RKO (cell line): ENCODE measurements at places on chromosomes 2 and 18.

GRCh38 chr2:3500326-3500899 is 18.9 kb downstream of the ADI1 start:
- no peak for DNase-seq

DNA sequence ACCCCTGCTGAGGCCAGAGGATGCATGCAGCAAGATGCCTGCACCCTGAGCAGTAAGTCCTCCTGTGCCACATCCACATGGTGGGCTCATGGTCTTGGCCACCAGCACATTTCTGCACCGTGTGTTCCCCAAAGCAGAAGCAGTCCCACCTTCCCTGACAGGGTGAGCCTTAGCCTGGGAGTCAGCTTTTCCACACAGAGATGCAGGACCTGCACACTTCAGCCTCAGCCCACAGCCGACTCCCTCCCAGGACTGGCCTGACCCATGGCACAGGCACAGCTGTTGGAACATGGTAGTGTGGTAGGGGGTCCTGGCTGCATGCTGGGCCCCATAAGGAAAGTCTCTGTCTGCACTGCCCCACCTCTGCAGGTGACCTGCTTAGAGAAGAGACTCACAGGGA is 5.0 kb downstream of the SNED1 start:
- DNase-seq = no peak

- no peak for DNase-seq
These were observed 91.0 kb downstream of the LIMS1 start for GRCh38 chr2:108625186-108625827.

DNA sequence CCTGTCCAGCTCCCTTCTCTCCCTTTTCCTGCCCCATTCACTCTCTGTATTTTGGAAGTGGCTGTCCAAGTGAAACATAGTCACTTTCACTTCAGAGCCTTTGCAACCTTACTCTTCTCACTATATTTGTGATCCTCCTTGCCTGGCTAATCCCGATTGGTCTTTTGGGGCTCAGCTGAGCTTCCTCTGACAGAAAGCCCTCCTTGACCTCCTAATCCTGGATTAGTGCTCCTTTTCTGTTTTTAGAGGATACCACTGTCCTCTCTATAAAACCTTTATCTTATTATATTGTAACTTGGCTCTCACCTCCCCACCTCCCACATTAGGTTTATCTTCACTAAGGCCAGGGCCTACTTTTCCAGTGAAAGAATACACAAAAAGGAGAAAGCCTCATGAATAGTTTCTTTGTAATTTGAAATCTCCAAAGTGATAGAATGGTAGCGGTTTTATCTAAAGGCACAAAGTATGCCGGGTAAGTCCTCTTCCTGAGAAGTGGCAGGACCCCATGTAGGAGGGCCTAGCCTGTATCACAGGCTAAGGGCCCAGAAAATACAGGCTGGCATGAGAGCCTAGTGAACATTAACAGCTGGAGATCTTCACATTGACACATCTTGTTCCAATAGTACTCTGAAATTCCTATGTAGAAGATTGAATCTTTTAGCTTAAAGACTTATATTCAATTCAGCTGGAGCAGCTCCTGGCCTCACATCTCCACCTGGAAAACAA is 83.1 kb upstream of the GAREM1 start:
- DNase-seq = no peak

- no peak for DNase-seq
These were observed 185.4 kb downstream of the LDLRAD4 start for GRCh38 chr18:13403786-13404549.

DNA sequence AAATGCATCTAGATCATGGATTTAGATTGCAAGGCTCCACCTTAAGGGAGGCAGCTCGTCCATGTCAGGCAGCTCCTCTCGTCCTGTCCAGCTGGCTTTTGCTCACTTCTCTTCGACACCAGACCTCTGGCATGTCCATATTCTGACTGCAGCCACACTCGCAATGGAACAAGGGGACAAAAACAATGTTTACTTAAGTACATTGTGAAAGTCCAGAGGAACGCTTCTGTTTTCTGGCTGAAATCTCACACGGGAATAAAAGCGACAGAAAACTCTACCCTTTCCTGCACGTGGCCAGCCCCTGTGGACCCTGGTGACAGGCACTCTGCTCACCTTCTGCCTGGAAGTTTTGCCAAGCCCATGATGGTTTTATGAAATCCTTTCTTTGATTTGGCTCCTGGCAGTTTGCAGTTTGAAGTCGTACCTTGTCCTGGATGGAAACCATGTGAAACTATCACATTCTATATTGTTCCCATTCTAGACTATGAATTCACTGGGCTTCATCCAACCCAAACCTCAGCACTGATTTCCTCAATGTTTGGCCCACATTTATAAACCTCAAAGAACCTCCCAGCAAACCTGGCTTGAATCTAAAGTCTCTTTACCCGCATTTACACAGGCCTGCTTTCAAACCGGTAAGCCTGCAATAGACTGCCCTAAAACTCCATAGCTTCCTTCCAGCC is 134.3 kb upstream of the PIEZO2 start:
- DNase-seq = no peak

- DNase-seq = peak; percentile 45
These were observed 47.4 kb downstream of the DNAJC10 start for GRCh38 chr2:182763311-182763912.

- no peak for DNase-seq
These were observed 41.9 kb upstream of the ODC1 start for GRCh38 chr2:10489842-10490555.

DNA sequence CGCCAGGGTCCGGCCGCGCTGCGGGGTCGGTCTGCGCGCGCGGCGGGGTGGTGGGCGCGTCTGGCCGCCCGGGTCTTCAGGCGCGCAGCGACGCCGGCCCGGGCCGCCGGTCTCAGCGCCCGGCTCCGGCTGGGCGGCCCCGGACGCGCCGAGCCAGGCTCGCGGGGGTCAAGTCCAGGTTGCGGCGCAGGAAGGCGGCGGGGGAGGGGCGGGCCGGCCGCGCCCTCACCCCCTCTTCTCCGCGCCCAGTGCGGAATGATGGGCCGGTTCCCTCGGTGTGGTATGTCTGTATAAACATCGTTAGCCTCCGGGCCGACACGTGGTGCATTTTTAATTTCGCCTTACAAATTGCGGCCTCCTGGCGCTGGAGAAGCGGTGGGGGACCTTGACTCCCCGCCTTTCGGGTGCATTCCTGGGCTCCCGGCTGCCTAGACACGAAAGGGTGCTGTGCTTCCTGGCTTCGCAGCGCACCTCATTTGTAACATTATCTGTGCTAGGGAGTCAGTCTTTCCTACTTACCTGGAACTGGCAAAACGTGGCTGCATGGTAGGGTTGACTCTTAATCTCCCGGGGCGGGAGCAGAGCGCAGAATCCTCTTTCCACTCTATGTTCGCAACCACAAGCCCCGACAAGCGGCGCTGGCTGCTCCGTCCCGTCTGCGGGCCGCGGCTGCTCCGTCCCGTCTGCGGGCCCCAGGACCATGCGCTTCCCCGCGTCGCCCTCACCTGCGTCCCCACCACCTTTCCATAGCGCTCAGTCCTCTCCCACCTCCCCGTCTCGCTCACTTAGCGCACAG is 69.0 kb downstream of the CTAGE1 start:
- no peak for DNase-seq

DNA sequence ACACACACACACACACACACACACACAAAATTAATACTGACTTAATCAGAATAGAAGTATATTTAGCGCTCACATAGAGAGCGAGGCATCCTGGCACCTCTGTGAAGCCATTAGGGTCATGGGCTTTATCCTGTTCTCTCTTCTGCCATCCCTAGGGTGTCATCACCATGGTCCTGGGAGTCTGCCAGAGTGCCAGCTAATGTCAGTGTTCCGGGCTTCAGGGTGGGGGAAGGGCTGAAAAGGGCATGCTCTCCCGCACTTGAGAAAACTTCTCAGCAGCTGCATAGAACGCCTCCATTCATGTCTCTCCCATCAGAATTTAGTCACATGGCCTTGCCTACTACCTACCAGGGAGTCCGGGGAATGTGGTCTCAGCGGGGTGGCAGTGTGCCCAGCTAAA is 19.7 kb upstream of the DYNC2LI1 start:
- DNase-seq = no peak

DNA sequence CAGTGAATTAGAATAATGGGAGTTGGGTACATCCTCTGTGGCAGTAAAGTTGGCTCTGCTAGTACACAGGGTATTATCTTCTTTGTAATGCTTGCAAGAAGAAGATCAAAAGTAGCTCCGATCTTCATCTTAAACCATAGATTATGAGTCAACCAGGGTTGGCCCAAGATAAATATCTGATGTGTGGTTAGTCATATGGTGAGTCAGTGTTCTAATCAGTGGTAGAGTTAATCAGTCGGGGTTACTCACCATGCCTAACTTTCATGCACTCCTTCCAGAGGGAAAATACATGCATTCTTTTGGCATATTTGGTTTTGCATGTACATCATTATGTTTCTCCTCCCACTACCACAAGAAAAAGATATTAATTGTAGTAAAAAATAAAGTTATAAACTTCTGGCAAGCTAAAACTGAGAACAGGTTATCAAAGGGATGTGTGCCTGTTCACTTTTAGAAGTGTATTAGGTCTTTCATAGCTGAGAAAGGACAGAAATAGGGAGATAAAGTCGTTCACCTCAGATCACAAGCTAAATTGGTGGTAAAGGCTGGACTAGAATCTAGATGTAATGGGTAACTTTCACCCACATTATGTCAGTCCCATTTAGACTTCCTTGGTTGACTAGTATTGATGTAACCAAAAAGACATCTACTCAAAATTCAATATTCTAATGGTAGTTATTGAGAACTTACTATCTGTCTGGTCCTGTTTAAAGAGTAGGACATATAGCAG is 684.4 kb downstream of the IRS1 start:
- peak; percentile 79 for DNase-seq

DNA sequence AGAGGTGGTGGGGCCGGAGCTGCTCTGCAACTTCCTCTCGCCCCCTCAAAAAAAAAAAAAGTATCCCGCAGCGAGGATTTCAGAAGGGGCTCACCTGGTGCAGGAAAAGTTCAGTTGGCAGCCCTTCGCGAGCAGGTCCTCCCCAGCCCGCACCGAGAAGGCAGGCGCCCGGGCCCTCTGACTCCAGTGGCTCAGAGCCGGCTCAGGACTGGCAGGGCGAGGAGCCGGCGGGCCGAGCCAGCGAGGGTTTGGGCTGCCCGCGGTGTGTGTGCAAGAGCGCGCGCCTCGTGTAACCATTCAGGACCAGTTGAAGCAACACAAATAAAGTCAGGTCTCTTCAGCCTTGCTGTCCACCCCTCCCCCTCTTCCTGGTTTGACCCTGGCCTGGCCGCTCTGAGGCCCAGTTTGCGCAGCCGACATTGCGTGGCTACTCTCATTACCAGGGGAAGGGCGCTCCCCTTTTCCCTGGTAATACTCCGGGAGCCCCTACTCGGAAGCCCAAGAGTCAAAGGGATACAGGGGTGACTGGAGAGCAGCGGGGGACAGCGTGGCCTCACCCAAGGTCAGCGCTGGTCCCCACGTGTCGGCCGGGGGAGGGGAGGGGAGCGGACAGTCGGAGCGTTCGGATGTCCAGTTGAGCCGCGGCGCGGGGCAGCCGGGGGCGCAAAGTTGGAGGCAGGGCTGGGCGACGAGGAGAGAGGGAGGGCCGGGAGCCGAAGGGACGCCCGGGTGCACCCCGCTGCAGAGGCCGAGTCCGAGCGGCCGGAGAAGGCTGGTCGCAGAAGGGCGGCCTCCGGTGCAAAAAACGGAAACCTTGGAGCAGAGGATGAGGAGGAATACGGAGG is 12.3 kb downstream of the EN1 start:
- DNase-seq = no peak

DNA sequence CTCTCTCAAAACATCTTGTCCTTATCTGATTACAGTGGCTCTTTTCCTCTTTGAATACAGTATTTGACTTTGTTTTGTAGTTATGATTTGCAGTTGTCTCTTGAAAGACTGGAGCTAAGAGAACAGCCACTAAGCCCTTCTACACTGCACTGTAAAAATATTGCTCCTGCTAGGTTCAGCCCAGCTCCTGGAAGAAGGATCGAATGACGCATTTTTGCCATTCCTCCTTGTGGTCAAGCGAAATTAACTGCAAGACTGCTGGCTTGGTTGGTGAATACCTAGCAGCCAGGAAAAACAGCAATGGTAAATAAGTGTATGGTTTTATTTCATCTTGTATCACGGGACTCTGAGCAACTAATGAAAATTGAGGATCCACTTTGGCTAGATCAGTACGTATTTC is 407.8 kb upstream of the CDH2 start:
- no peak for DNase-seq

DNA sequence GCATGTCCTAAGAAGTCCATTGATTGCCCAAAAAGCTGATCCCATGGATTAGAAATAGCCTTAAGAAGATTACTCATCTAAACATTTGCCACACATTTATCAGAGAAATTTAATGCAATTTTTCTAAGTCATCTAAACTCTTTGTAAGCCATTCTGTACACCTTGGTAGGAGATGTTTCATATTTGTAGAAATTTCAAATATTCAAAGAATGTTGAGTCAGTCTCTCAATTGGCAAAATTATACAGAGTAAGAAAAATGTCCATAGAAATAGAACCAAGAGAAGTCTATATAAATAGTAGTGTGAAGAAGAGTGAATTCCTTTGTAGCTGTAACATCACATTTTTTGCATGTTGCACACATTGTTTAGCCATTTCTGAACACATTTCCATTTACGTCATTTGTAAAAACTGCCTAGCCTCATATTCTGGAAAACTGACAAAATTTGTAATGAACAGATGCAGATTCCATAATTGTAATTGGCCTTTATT is 128.6 kb downstream of the MSTN start:
- DNase-seq = peak; percentile 26

- no peak for DNase-seq
These were observed 35.5 kb downstream of the DDX18 start for GRCh38 chr2:117850015-117850414.

- no peak for DNase-seq
These were observed 32.1 kb downstream of the HK2 start for GRCh38 chr2:74865770-74866674.

- no peak for DNase-seq
These were observed 43.0 kb upstream of the STK39 start for GRCh38 chr2:168290391-168290790.

GRCh38 chr2:216171011-216171410 is 61.9 kb downstream of the XRCC5 start:
- DNase-seq = no peak

DNA sequence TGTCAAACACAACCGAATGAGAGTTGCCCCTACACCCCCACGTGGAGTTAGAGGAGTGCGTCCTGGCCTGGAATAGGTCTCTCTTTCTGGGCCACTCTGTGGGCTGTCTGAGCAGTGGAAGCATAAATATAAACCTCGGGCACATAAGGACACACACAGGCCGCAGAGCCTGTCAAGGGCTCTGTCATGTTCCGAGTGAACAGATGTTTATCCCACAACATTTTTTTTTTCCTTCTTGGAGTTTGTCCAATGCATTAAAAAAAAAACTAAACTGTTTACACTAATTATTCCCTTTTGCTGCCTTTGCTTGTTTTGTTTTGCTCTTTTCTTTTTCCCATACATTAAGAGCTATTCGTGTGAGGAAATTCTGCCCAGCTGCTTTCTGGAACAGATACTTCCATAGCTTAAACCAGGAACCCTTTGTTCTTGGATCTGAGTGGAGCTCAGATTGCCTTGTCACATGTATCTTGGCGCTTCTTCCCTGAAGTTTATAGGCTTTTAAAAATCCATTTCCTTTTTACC is 228.3 kb upstream of the FOSL2 start:
- DNase-seq = no peak

GRCh38 chr2:25042321-25043240 is 705 bp downstream of the EFR3B start:
- no peak for DNase-seq
